ENCODE measurements at places on chromosomes 1 and 21.

- DNase-seq = no peak
Observed at GRCh38 chr1:227893300-227893948, 54.3 kb downstream of the WNT9A start.

DNA sequence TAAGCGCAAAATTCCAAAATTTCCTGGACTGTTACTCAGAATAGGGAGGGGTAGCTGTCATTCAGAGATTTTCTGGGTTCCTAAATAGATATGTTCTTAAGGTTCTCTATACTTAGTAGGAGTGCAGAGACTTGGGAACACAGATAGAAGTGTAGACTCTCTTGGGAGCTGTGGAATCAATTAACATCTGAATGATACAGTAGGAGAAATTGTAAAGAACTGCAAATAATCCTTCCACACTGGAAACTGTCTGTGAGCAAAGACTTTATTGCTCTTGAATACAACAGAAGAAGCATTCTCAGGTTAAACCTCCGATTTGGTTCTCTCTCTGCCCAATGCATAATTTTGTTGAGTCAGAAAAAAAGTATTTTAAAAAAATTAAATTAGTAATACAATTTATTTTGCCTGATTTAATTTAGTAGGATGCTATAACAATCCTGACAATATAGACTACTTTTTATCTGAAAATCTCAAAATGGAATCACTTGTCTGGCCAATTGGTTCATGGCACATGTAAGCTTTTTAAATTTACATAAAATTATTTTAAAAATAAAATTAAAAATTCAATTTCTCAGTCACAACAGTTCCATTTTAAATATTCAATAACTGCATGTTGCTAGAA, 1754.3 kb downstream of the PLA2G4A start:
- DNase-seq = no peak

DNA sequence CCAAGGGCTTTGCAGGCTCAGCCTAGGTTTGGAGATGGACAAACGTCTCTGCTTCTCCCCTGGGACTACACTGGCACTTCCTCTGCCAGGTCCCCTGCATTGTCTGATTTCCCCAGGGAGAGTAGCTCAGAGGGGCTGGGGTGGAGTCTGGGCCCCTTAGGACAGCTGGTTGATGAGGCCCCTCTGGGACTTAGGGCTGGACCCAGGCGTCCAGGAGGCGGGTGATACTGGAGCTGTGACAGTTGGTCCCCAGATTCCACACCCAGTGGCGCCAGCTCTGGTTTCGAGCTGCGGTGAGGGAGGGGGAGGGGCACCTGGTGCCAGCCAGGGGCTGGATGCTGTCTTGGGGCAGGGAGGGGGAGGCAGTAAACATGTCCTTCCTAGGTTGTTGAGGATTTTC, 7.4 kb upstream of the MEX3A start:
- no peak for DNase-seq

DNA sequence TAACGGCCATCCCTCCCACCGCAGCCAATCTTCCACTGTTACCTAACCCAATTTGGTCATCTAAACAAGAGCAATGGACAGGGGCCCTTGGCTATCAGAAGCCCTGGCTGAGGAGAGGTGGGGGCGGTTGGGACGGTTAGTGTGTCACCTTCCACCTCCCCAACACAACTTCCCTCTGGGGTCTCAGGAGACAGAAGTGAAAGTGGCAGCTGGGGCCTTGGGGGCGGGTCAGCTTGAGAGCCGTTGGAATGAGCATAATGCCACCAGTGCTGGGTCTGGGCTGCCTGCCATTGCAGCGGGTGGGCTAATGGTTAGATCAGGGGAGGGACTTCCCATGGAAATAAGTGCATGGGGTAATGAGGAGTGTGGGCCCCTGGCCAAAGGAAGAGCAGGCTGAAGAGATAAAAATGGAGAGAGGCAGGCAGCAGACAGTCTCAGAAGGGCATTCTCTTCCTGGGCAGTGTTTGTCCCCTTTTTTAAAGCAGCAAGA, 7.9 kb downstream of the MEF2D start:
- no peak for DNase-seq

DNA sequence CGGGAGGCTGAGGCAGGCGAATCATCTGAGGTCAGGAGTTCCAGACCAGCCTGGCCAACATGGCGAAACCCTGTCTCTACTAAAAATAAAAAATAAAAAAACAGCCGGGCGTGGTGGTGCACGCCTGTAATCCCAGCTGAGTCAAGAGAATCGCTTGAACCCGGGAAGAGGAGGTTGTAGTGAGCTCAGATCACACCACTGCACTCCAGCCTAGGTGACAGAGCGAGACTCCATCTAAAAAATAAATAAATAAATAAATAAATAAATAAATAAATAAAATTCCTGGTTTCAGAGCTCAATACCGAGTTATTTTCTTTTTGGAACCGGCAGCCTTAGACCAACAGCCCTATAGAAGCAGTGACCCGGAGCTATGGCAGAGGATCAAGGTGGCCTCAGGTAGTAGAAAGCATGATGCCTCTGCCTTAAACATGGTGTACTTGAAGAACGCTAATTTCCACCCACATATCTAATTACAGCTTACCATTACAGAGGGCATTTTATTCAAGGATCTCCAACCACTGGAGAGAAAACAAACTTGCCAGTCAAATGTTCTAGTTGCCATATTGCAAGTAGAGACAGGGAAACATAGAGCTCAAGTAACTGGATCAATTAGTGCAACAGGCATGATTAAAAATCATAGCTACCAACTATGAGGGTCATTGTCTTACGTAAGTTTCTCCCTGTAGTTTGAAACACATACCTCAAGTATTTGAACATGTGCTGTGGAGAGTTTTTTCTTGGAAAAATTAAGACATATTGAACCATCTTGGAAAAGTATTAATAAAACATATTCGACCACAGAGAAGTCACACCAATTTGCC, 2.0 kb upstream of the ENAH start:
- DNase-seq = no peak

DNA sequence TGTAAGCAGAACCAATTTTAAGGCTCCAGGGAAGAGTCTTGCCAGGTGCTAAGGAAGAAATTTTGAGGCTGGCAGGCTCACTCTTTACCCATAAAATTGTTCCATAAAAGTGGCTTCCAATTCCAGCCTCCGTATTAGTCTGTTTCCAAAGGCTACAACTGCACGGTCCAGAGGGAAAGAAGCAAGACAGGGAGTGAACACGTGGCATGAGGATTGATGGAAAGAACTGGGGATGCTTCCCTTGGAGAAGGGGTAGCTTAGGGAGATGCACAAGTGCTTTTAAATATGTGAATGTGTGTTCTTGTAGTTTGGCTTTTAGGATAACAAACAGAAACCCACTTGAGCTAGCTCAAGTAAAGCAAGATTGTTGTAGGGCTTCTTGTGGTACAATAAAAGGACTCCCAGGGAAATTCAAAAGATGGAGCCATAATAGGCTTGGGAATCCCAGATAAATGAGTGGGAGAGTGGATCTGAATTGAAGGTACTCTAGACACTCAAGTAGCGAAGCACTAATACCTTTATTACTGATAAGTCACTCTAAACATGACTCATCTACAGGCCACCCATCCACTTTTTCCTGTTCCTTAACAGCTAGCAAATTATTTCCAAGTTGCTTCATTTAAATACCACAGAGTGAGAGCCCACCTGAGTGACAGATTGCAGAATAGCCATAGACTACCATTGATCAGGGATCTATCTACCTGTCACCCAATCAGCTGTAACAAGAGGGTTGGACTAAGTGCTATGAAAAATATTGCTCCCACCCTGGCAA, 34.8 kb upstream of the NPL start:
- DNase-seq = no peak

- no peak for DNase-seq
Observed at GRCh38 chr1:111538343-111539025, 35.1 kb upstream of the ADORA3 start.

GRCh38 chr1:183168308-183168707, 17.8 kb upstream of the LAMC2 start:
- DNase-seq = no peak

DNA sequence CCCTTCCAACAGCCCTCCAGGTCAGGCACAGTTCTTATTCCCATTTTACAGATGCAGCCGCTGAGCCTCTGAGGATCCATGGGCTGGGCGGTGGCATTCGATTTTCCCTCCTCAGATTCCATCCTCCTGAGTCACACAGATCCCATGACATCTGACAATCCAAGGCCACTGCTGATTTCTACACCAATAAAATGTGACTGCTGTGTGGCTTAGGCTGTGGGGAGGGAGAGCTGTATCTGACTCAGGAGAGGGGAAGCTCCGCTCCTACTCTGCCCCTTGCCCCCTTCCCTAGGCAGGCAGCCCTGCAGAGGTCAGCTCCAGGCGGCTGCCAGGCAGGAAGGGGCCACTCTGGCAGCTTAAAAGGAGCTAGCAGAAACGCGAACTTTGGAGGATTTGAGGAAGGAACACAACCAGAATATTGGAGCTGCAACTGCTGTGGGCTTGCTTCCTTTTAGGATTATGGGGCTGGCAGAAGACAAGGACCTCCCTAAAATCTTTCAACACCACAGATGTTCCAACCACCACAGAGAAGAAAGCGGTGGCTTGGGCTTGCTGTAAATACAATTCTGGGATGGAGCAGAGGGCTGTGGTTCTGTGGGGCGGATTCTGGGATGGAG, 50.0 kb downstream of the MRPL37 start:
- DNase-seq = no peak

DNA sequence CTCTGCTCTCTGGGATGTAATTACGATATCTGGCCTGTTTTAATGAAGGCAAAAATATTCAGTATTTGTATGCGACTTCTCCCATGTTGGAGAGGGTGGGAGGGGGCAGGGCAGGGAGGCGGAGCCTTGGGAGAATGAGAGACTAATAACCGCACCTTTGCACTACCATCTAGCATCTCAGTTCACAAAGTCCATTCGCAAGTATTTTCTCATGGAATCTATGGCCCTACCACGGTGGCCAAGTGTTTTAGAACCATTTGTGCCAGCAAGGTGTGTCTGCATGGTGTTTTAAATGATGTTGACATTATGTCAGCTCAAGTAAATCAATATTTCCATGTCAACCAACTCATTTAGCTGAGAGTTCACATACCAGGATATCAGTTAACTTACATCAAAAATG, 14.3 kb upstream of the BLACAT1 start:
- DNase-seq = no peak

- DNase-seq = no peak
Observed at GRCh38 chr1:115753361-115753760, 15.2 kb downstream of the CASQ2 start.

DNA sequence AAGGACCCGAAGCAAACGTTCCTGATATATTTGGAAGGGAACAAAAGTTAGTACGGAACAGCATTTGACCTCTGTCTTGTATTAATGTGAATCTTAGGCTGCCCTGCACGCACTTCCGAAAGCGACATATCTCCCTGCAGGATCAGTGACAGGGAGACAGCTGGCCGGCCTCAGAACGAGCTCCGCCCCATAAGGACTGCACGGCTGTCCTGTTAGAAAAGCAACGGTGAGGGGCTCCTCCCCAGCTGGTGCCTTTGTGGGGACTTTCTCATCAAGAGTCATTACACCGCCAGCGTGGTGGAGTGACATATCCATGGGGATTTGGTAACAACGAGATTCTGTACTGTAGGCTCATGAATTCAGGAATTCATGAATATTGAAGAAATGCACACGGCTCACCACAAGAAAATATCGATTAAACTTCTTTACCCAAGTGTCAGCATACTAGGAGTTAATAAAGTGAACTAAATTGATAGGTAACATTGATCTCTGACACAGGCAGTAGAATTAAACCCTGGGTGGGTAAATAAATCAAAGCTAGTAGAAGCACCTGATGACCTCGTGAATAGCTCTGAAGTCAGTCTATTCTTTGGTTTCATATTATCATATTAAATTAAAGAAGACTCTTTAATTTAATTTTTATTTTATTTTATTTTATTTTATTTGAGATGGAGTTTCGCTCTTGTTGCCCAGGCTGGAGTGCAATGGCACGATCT, 8.1 kb upstream of the GREM2 start:
- no peak for DNase-seq

- no peak for DNase-seq
Observed at GRCh38 chr1:156797212-156797871, 19.3 kb downstream of the SH2D2A start.

GRCh38 chr1:61362351-61362750, 280.0 kb downstream of the NFIA start:
- DNase-seq = no peak

DNA sequence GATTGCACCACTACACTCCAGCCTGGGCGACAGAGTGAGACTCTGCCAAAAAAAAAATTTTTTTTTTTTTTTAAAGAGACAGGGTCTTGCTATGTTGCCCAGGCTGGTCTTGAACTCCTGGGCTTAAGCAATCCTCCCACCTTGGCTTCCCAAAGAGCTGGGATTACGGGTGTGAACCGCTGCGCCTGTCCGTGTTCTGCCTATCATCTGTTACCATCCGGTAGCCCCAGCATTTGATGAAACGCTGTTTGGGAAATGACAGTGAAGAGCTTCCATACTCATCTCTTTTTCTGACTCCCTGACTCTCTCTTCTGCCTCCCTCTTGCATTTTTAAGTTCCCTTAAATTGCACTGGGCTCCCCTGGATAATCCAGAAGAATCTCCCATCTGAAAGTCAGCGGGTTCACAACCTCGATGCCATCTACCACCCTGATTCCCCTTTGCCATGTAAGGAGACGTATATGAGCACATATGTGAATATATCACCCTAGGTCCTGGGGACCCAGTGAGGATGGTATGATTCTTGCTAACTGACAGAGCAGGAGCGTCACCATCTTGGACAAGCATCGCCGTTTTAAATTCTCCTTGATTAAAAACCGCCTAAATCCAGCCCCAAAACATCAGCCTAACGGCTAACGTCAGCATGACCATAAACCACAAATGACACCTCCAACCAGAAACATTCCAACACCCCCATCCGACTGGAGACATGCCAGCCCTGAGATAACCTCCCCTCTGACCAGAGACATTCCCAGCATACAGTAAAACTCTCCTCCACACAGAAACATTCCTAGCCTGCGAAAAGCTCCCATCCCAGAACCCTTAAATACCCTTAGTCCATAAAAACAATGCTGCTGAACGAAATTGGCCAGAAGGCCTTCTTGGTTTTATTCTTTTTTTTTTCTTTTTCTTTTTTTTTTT, 12.4 kb downstream of the TNFRSF8 start:
- no peak for DNase-seq

- DNase-seq = no peak
Observed at GRCh38 chr1:172137703-172138454, 282.6 kb upstream of the C1orf105 start.

DNA sequence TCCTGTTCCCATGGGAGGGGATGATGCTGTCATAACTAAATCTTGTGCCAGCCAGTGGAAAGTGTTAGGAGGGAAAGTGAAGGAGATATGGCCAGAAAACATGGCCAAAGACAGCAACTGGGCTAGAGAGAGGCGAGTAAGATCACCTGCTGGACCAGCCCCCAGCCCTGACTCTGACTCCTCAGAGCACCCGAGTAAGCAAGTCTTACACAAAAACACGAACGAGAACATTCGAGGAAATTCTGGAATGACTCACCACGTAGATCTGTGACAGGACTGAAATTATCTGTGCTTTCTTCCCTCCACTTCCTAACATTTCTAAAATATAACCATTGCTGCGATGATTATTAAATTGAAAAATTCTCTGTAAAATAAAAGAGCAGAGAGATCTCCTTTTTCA, 9.2 kb downstream of the ZNF496 start:
- no peak for DNase-seq

Data from activated gamma-delta T cell (primary cell).